ENCODE measurements at places on chromosomes 3 and 15.

DNA sequence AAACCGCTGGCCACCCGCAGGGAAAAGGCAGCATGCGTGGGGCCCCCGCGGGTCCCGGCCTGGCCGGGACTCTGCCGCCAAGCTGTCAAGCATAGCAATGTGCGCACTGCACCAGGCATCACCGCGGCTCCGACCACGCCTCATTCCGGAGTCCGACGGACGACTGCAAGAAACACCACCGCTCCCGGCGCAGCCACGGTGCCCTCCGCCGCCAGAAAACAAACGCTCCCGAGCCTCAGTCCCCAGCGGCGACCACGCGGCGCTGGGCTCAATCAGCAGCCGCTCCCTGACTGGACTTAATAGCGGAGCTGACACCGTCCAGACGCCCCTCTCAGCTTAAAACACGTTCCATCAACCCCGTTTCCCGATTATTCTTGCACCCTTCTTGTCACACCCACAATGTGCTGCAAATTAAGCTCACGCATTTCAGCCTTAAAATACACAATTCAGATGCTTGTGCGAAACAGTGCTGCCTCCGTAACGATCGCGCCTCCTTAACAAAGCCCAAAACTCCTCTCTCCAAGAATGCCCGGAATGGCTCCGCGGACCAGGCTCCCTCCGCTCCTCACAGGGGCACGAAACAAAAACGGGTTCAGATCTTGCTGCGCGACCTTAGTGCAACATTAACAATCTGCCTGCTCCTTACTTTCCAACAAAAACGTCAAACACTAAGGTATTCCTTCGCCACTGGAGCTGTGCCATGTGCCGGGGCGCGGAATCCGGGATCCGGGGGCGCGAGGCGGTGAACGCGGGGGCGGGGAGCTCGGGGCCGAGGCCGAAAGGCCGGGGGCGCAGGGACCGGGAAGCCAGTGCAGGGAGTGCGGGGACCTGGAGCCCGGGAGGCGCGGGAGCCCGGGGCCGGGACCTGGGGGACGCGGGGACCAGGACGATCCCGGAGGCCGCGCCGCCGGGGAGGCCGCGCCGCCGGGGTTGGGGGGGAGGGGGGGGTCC is 655 bp downstream of the CYFIP1 start:
- peak; percentile 85 for DNase-seq

DNA sequence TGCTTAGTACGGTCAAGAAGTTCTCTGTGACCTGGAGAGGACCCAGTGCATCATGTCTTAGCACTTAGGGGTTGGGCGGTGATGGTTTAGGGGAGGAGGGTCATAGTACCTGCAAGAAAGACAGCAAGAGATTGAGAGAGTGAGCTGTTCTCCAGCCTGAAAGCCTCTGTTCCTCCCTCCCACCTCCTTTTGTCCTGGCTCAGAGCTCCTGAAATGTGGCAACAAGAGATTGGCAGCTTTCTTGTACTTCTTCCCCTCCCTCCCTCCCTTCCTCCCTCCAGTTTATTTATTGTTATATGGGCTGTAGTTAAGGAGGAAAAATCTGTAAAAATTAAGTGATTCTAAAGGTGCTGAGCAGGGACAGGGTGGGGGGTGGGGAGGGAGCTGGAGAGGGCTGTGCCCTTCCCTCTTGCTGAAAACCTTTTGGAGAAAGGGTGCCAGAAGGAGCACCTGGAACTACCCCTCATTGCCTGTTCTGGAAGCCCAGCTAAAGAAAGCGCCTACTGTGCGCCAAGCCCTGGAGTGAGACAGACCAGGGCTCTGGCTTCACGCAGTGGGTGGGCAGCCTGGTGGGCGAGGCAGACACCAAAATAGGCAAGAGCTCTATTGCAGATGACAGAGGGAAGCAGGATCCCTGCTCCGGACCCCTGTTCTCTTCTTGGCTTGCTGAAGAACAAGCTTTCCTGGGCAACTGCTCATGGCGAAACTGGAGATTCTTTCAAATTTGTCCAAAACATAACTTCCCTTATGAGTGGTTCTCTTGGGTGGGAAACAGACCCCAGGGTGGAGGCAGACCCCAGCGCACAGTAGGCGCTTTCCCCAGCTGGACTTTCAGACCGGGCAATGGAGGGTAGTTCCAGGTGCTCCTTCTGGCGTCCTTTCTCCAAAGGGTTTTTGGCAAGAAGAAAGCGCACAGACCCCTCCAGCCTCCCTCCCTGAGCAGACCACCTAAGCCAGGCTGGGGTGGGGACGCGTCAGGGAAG is 35.6 kb downstream of the LINGO1 start:
- no peak for DNase-seq

DNA sequence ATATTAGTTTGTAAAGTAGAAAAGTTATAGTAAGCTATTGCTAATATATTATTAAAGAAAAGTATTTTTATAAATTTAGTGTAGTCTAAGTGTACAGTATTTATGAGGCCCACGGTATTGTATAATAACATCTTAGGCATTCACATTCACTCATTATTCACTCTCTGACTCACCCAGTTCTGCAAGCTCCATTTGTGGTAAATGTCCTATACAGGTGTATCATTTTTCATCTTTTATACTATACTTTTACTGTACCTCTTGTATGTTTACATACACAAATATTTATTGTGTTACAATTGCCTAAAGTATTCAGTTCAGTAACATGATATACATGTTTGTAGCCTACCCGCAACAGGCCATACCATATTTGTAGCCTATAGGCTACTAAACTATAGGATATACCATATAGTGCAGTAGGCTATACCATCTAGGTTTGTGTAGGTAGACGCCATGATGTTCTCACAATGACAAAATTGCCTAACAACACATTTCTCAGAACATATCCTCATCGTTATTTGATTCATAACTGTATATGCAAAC is 246.8 kb upstream of the ALCAM start:
- no peak for DNase-seq

DNA sequence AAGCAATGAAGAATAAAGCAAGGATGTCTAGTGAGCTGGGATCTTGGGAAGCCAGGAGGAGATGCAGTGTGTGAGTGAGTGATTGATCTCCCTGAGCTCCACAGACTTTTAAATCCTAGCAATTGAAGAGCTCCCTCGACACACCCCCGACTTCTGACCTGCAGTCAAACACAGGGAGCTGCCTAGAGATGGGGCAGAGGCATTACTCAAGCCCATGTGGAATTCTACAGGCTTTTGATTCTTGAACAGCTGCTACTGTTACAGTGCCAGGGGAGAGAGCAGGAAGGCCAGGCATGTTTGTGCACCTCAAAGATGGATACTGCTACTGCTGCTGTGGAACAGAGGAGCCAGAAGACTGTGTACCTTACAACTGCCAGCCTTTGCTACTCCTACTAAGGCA is 1403.1 kb upstream of the ALCAM start:
- DNase-seq, result no peak

DNA sequence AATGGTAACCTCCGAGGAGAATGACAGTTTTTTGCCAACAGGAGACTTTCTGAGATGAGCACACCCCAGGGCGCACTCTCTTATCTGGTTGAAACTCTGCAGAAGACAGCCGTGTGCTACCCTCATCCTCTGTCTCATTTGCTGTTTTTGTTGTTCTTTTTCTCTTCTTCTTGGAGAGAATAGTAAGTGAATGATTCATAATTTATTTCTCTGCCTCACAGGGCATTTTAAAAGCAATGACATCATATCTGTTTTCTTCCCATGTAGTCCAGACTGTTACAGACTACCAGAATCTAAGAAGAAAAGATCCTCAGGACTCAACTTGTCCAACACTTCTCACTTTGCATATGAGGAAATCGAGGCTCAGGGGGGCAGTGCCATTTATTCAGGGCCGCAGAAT is 771.1 kb upstream of the GRM7 start:
- no peak for DNase-seq

Measured in eye (tissue), 1 donor.